ENCODE measurements at places on chromosomes 1 and 21.

DNA sequence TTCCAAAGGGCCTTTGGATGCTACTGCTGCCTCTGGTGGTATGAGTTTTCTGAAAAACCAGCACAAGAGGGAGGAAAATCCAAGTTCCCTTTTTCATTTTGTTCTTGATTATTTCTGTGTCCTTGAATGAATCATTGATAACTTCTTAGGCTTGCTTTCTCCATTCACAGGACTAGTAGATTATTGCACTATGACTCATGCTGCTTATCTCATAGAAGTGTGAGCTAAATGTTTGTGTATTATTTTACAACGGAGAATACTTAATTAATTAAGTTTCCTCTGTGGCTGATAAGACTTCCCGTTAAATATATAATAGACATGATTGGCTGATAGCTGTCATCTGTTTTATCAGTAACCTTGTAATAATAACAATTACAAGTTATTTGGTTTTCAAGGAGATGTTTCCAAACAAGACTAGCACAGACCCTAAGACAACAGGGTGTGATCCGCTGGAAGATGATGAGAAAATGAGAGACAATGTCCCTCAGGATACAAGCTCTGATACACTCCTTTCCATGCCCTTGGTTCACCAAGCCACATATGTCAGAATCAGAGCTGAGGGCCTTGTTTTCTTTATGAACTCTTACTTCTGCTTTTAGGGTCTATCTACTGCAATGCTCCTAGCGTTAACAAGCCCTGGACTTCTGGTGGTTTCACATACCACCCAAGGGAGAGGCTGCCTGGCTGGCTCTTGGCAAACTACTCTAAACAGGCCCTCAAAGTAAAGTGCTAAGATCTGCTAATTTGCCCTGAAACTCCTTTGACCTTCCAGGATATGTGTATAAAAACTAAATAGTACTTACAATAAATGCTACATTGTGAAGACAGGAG lies 1078.3 kb downstream of the TTLL7 start:
- no peak for DNase-seq

DNA sequence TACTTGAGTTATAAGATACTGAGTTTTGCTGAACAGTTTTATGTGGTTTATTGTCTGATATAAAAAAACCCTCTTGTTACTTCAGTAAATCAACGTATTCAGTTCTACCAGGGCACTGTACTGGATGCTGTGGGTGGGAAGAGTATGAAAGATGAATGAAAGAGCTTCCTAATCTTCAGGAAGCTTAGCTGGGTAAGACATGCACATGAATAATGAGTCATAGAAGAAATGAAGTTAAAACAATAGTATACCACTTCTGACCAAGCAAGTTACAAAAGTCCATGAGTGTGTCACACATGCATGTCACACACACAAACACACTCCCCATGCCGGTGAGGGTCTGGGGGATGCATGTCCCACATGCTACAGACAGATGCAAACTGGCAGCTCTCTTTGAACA lies 105.9 kb downstream of the SIPA1L2 start:
- DNase-seq = no peak

- no peak for DNase-seq
Observed at GRCh38 chr1:31574749-31575368, 1.5 kb upstream of the TINAGL1 start.

GRCh38 chr1:115317101-115318012 lies 20.7 kb downstream of the NGF start:
- DNase-seq = no peak
